Vagina (tissue), 2 donors: ENCODE measurements at places on chromosomes 4 and X.

- H3K27me3 ChIP-seq = no peaks in the 10 kb centered on the region
- no peaks in the 10 kb centered on the region for H3K36me3 ChIP-seq
- H3K27ac ChIP-seq = no peak overlapping the region
- DNase-seq = no peak
- no peak overlapping the region for H3K4me3 ChIP-seq
- H3K4me1 ChIP-seq = no peaks in the 10 kb centered on the region
Observed at GRCh38 chr4:55143858-55144257, 18.5 kb upstream of the KDR start.

DNA sequence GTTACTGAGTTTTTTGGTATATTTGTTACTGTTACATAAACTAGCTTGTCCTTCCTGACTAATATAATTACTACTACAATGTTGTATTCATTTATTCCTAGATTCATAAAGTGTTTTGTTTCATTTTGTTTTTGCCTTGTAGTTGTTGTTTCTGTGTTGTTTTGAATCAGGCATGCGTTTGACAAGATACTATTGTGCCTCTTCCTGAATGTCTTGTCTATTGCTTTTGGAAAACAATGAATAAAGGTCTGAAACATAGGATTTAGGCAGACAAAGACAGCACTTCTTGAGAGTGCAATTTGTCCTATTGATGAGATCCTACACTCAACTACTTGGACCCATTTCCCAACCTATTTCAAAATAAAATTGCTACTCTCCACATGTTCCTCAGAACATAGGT lies 630.4 kb upstream of the BOD1L1 start:
- no peak overlapping the region for H3K27ac ChIP-seq
- no peaks in the 10 kb centered on the region for H3K36me3 ChIP-seq
- H3K4me3 ChIP-seq = no peak overlapping the region
- no peaks in the 10 kb centered on the region for H3K27me3 ChIP-seq
- no peak for DNase-seq
- no peaks in the 10 kb centered on the region for H3K4me1 ChIP-seq

GRCh38 chr4:158771776-158772175 lies 3.0 kb downstream of the FNIP2 start:
- H3K4me1 ChIP-seq = peaks cover 62% of the 10 kb centered on the region
- peak overlapping the region; percentile 10 for H3K27ac ChIP-seq
- no peak for DNase-seq
- no peaks in the 10 kb centered on the region for H3K27me3 ChIP-seq

DNA sequence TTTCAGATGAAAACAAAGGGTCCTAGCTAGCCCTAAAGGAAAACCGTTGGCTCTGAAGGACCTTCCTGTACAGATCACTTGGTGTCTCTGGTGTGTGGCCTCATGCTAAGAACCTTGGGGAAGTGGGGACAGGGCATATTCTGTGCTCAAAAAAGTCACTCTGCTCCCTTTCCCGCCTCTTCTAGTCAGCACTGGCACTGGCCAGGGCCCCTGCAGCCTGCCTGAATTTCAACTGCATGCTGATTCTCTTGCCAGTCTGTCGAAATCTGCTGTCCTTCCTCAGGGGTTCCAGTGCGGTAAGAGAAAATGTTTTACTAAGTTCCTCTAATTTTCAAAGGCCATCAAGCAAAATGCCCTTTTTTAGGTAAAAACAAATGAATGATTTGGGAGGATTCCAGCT lies 3.4 kb downstream of the CYBB start:
- H3K4me1 ChIP-seq = peaks cover 9% of the 10 kb centered on the region
- H3K27ac ChIP-seq = no peak overlapping the region
- H3K27me3 ChIP-seq = no peaks in the 10 kb centered on the region
- H3K36me3 ChIP-seq = no peaks in the 10 kb centered on the region
- DNase-seq = no peak
- no peak overlapping the region for H3K4me3 ChIP-seq

GRCh38 chr4:86741846-86742245 lies 107.3 kb downstream of the SLC10A6 start:
- H3K36me3 ChIP-seq = peaks cover 39% of the 10 kb centered on the region
- no peaks in the 10 kb centered on the region for H3K4me1 ChIP-seq
- no peak for DNase-seq
- H3K4me3 ChIP-seq = no peak overlapping the region

DNA sequence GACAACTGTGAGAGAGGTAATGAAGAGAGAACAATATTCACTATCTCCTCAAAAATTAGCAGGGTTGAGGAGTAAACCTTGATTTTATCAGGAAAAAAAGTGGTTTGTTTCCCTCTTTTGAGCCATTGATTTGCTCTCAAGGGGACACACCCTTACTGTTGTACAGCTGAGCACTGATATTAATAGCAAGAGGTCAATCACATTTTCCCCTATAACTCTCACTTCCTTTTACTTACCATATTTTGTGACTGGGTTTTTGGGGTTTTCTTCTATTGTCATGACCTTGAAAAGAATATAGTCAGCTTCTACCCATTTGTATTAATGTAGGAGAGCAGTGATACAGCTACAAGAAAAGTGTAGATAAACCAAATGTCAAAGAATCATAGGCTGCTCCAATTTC lies 70.2 kb upstream of the LONRF3 start:
- no peaks in the 10 kb centered on the region for H3K27me3 ChIP-seq
- no peak overlapping the region for H3K27ac ChIP-seq
- no peak for DNase-seq
- no peaks in the 10 kb centered on the region for H3K4me1 ChIP-seq
- no peak overlapping the region for H3K4me3 ChIP-seq
- H3K36me3 ChIP-seq = no peaks in the 10 kb centered on the region

DNA sequence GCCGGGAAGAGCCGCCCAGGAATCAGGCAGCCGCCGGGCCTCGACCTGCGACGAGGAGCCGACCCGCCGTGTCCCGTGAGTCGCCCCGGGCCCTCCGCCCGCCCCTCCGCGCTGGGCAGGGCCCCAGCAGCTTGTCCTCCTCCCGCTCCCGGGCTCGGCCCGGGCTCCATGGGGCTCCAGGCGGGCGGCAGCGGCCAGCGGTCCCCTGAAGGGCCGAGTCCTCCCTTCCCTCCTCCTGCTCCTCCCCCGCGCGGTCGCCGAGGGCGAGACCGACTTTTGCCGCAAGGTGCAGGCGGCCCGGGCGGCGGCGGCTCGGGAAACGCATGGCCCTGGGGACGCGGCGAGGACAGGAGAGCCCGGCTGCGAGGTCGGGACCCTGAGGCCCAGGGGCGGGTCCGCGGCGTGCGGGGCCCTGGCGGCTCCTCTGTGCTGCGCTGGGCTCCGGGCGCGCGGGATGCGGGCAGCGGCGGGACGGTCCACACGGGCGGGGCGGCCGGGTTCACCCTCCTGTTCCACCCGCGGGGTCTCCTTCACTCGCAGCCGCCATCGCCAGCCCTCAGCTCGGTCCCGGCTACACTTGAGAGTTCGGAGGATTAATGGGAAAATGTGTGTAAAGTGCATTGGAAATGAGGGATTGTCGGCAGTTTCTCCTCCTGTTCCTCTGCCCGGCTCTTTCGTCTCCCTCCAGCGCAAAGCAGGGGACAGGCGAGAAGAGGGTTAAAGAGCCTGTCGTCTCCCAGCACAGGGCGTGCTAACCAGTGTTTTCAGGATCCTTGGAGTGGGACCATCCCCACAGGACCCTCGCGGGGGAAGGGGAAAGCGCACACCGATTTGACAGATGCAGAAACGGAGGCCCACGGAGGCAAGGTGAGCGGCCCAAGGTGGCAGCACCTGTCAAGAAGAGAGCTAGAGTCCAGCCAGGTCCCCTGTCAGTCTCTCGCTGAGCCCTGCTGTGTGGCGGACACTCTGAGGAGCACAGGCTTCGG lies 16.6 kb upstream of the ZNF718 start:
- H3K36me3 ChIP-seq = no peaks in the 10 kb centered on the region
- peaks cover 7% of the 10 kb centered on the region for H3K27me3 ChIP-seq
- H3K4me1 ChIP-seq = no peaks in the 10 kb centered on the region
- DNase-seq = no peak

DNA sequence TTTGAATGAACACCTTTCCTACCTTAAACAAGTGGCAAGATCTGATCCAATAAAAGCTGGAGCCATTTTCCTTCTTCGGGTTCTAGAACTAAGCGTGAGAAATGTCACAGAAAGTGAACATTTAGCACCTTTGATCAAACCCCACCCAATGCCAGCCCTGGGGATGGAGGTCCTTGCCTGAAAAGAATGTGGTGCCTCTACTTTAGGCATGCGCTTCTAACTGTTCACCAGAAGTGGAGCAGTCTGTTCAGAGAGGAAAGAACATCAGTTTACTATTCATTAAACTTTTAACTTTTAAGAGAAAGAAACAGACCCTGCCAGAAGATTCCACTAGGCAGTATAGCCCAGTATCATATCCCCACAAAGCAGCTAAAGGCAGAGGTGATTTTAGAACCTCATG lies 75.9 kb downstream of the INTS12 start:
- no peaks in the 10 kb centered on the region for H3K27me3 ChIP-seq
- H3K4me3 ChIP-seq = no peak overlapping the region
- H3K4me1 ChIP-seq = peaks cover 8% of the 10 kb centered on the region
- no peaks in the 10 kb centered on the region for H3K36me3 ChIP-seq

- no peaks in the 10 kb centered on the region for H3K36me3 ChIP-seq
- H3K4me1 ChIP-seq = no peaks in the 10 kb centered on the region
- H3K27me3 ChIP-seq = no peaks in the 10 kb centered on the region
- no peak for DNase-seq
- no peak overlapping the region for H3K27ac ChIP-seq
Observed at GRCh38 chr4:117908306-117909207, 125.7 kb upstream of the NDST3 start.

GRCh38 chrX:107448998-107449835 lies at the start of gene FRMPD3:
FRMPD3 (plus strand) TSS chrX:107449652; CDS start chrX:107526589, 76,937 bp downstream.
- H3K36me3 ChIP-seq = no peaks in the 10 kb centered on the region
- DNase-seq = no peak
- H3K27me3 ChIP-seq = no peaks in the 10 kb centered on the region
- H3K4me3 ChIP-seq = peak within 1 kb of the TSS; percentile 42
- no peak within 1 kb of the TSS for H3K27ac ChIP-seq
- H3K4me1 ChIP-seq = no peaks in the 10 kb centered on the region

DNA sequence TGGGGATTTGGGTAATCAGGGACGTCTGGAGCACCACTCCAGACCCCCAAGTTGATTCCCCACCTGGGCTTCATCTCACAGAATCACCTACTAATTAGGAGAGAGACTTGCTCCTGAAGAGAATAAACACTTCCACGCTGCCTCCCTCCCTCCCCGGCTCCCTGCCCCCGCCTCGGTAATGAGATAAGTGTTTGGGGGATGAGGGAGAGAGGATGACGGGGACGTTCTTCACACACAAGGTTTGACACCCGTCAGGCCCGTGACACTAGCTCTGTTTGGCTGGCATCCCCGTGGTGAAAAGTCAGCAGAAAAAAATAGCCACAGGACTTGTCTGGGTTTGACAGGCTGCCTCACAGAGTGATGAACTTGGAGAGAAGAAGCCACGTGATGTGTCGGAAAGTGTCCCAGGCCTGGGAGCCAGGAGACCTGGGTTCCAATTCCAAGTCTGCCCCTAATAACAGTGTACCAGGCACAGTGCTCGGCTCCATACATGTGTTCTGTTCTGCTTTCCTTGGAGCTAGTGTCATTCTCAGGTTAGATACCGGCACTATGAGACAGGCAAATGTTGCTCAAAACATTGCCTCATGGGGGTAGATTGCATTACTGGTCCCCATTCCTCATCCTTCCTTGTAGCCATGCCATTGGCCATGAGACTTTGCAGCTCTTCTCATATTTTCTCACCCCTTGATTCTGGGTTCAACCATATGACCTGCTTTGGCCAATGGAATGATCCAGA lies 578.0 kb downstream of the BCOR start:
- H3K27me3 ChIP-seq = no peaks in the 10 kb centered on the region
- H3K27ac ChIP-seq = no peak overlapping the region
- no peak for DNase-seq
- H3K4me1 ChIP-seq = no peaks in the 10 kb centered on the region
- H3K36me3 ChIP-seq = no peaks in the 10 kb centered on the region

DNA sequence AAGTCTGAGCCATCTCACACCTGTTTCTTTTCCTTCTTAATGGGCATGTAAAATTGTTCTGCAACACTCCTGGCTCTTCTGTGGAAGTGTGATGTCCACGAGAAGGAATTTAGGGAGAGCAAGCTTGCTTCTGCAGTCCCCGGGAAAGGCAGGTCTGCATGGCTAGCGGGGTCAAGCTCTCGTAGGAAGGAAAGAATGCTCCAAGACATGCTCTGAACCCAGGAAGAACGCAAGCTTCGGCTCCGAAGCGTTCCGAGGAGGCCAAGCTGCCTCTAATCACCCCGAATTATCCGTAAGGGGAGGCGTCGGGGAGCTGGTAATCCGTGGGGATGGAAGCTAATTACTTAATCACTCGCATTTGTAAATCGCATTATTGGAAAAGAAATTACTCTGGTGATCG lies 177.7 kb downstream of the CRLF2 start:
- no peaks in the 10 kb centered on the region for H3K4me1 ChIP-seq
- no peak overlapping the region for H3K27ac ChIP-seq
- H3K27me3 ChIP-seq = no peaks in the 10 kb centered on the region
- no peak overlapping the region for H3K4me3 ChIP-seq

- H3K4me1 ChIP-seq = peaks cover 48% of the 10 kb centered on the region
- peak overlapping the region; percentile 65 for H3K27ac ChIP-seq
- no peak for DNase-seq
- no peaks in the 10 kb centered on the region for H3K36me3 ChIP-seq
- H3K4me3 ChIP-seq = no peak overlapping the region
Observed at GRCh38 chr4:142402900-142403299, 443.2 kb downstream of the INPP4B start.

GRCh38 chrX:68059469-68059868 lies 373.8 kb downstream of the OPHN1 start:
- DNase-seq = no peak
- no peak overlapping the region for H3K4me3 ChIP-seq
- no peaks in the 10 kb centered on the region for H3K36me3 ChIP-seq
- no peak overlapping the region for H3K27ac ChIP-seq
- H3K4me1 ChIP-seq = peaks cover 14% of the 10 kb centered on the region

- no peak overlapping the region for H3K27ac ChIP-seq
- no peak overlapping the region for H3K4me3 ChIP-seq
- no peaks in the 10 kb centered on the region for H3K27me3 ChIP-seq
Observed at GRCh38 chrX:121921258-121921657, 873.8 kb downstream of the GLUD2 start.

DNA sequence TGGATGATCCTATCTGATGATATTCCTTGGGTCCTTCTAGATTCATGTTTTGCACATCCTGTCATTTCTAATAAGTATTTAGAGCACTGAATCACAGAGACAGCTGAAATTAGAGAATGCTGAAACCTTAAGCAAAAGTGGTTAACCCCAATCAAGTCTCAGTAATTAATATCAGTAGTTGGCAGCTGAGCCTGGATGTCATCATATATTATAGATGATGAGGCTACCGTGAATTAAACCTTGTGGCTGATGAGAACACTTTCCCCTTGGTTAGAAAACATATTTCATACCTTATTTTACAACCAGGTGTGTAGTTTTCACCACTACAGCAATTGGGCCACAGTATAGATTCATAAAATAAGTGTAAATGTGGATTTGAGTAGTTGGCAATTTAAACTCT lies 499.0 kb downstream of the PDGFC start:
- no peaks in the 10 kb centered on the region for H3K36me3 ChIP-seq
- DNase-seq = no peak
- H3K27me3 ChIP-seq = no peaks in the 10 kb centered on the region
- H3K4me3 ChIP-seq = no peak overlapping the region
- H3K27ac ChIP-seq = no peak overlapping the region

- peak; percentile 82 for DNase-seq
- H3K4me3 ChIP-seq = peak overlapping the region; percentile 53
- H3K27ac ChIP-seq = peak overlapping the region; percentile 92
Observed at GRCh38 chrX:150365051-150365989, 2.2 kb downstream of the MAMLD1 start.
